ENCODE measurements at places on chromosomes 11 and 22. TPM values are rescaled to one million over a fixed set of nuclear protein-coding genes. Genes with fewer than 3 reads are reported as not detected.

The LRRN4CL gene
- total RNA-seq, result 49.3 TPM

The TTLL8 gene
- not detected for total RNA-seq

The EHBP1L1 gene
- 125 TPM for total RNA-seq

The SCN4B gene
- total RNA-seq, result 10.2 TPM

The MGAT3 gene
- 4.1 TPM for total RNA-seq

The PAMR1 gene
- 7.0 TPM for total RNA-seq

The ANKRD13D gene
- total RNA-seq, result 25.9 TPM

The OR5I1 gene
- not detected for total RNA-seq

The KRTAP5-8 gene
- not detected for total RNA-seq

The SLC15A3 gene
- total RNA-seq, result 26.9 TPM

- DNase-seq, result no peak
Observed at GRCh38 chr11:125382314-125382791, 113.7 kb downstream of the FEZ1 start.

- no peak for DNase-seq
Observed at GRCh38 chr11:102810950-102811660, 13.1 kb upstream of the MMP1 start.

DNA sequence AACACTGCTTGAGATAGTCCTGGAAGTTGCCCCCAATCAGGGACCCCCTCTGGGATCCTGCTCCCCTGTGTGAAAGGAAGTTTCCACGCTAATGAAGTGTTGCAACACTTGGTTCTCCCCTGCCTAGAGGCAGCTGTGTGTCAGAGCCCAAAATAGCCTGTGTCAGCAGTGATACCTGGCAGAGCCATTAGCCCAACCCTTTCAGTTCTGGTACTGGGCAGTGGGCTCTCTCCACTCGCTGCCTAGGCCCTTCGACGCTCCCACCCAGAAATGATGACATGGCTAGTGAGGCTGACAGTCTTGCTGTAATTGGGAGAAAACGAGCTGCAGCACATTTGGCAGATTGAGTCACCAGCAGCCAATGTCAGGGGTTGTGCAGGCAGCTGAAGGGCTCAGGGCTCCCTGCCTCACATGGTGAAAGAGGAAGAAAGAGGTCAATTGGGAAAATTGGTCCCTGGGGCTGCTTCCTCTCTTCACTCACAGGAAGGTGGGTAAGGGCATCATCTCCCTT lies 1.4 kb upstream of the NXF1 start:
- DNase-seq, result no peak

DNA sequence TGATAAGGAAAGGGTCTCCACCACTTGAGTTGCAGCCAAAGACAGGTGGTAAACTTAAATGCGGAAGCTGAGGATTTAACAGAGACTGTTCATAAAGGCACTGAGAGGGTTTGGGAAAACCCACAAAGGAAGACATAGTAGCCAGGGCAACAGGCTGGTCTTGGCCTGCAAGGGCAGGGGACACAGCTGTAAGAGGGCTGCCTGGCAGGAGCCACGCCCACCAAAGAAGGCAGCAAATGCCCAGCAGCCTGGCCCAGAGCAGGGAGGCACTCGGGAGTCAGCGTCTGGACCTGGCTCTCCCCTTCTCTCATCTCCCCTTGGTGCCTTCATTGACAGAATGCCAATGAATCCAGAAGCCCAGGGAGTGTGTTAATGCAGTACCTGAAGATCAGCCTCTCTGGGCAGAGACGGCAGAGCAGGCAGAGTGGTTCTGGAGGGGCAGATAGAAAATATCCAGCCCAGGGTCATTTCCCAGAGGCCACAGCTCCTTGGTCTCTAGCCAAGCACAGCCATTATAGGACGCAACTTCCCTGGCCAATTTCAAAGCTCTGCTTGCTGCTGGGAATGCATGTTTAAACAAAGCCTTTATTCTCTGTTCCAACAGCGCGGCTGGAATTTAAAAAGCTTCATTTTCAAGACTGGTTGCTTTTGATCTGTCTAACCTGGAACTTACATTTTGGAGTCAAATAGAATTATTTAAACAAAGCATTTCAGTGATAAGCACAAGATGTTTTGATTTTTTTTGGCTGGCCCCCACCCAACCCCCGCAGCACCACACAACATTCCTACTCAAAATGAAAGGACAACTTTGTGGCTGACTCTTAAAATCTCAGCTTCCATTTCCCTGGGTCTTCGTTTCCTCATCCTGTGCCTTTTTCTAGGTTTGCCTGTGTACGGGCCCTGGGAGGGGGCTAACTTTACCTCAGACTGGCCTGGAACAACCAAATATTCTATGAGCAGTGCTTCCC lies 125.6 kb upstream of the LMO1 start:
- DNase-seq, result no peak

DNA sequence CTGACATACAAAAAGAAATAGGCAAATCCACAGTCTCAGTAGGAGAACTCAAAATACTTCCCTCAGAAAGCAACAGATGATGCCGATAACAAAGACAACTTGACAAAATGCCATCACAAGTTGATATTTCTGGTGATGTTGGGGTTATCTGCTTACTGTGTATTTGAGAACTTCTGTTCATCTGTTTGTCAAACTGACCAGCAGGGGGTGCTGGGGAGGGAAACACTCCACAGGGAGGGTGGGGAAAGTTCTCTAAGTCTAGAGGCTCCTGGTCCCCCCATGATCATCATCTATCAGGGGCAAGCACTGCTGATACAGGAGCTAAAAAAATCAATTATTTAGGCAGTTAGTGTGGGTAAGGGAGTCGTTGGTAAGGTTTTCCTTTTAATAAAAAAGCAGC lies 19.2 kb downstream of the GLYATL1 start:
- DNase-seq, result no peak

DNA sequence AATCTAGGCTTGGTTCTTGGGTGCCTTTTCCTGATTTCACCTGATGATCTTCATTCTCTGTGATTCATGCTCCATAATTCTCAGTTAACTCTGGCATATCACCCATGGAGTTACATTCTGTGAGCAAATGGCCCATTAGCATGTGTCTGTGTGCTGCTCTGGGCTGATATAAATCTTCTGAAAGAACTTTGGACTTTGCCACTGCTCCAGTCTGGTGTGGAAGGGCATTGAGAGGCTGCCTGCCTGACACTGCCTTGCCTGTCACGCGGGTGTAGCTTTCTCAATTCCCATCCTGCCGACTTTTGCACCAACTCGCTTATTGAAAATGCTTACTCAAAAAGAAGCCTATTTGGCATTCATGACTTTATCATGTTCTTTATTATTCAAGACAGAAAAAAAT lies 42.2 kb downstream of the FAT3 start:
- DNase-seq, result no peak

- DNase-seq, result no peak
Observed at GRCh38 chr11:60084631-60085273, 3.7 kb upstream of the MS4A2 start.

- DNase-seq, result no peak
Observed at GRCh38 chr11:114909866-114910265, 231.5 kb downstream of the NXPE2 start.

GRCh38 chr22:48431536-48432315 lies 1395.9 kb downstream of the BRD1 start:
- DNase-seq, result no peak

GRCh38 chr22:47806894-47807293 lies 1044.4 kb downstream of the TBC1D22A start:
- DNase-seq, result no peak

DNA sequence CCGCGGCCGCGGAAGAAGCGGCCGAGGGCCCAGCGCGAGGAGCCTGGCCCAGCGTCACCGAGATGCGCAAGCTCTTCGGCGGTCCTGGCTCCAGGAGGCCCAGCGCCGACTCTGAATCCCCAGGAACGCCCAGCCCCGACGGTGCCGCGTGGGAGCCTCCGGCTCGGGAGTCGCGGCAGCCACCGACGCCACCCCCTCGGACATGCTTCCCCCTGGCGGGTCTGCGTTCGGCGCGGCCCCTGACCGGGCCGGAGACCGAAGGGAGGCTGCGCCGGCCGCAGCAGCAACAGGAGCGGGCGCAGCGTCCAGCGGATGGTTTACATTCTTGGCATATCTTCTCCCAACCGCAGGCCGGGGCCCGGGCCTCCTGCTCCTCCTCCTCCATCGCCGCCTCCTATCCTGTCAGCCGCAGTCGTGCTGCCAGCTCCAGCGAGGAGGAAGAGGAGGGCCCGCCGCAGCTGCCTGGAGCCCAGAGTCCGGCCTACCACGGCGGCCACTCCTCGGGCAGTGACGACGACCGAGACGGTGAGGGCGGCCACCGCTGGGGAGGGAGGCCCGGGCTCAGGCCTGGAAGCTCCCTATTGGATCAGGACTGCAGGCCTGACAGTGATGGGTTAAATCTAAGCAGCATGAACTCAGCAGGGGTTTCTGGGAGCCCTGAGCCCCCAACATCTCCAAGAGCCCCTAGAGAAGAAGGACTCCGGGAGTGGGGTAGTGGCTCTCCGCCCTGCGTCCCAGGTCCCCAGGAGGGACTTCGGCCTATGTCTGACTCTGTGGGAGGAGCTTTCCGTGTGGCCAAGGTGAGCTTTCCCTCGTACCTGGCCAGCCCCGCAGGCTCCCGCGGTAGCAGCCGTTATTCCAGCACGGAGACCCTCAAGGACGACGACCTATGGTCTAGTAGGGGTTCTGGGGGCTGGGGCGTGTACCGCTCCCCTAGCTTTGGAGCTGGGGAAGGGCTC lies 1.2 kb downstream of the ARHGEF17 start:
- DNase-seq, result no peak

DNA sequence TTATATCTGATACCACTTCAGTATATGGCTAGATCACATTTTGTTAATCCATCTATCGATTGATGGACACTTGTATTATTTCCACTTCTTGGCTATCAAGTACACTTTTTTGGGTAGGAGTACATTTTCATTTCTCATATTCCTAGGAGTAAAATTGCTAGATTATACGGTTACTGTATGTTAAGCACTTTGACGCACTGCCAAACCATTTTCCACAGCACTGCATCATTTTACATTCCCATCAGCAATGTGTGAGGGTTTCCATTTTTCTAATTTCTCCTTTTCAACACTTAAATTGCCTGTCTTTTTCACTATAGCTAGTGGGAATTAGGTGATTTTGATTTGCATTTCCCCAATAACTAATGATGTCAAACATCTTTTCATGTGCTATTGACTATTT lies 179.3 kb upstream of the B3GAT1 start:
- no peak for DNase-seq

GRCh38 chr11:73875380-73875779 lies 1.3 kb downstream of the COA4 start:
- DNase-seq, result no peak

- no peak for DNase-seq
Observed at GRCh38 chr11:12905435-12905834, 103.7 kb upstream of the RASSF10 start.

GRCh38 chr11:21173476-21173875 lies 504.1 kb downstream of the NELL1 start:
- no peak for DNase-seq

DNA sequence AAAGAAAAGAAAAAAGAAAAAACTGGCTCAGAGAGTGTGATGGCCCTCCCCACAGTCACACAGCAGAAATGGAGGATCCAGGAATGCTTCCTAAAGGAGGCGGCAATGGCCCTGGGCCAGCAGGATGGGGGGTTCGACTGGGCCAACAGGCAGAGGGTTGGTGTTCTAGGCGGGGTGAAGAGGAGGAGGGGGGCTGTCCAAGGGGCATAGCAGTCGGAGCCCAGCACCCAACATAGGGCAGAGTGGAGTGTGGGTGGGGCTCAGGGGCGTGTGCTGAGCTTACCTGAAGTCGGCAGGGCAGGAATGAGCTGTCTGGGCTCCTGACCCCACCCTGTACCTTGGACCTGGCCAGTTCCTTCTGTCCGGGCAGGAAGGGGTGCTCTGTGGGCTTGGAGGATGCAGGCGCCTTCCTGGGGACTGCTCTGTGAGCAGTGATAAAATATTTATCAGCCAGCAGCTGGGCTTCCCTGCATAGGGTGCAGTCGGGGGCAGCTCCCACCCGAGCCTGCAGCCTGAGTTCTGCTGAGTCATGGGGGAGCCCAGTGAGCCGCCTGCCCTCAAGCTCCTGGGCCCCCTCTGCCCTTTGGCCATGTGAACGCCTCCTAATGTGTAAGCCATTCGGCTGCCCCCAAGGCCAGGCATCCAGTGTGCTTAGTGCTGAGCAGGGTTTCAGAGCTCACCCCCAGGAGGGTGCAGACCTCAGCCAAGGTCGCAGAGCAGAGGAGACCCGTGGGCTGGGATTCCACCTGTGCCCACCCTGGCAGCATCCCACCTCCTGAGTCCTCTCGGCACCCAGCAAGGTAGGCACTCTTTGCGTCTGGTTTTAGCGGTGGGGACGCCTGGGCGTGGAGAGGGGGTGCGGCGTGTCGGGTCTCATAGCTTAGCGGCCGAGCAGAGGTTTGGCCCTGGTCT lies 25.3 kb upstream of the PRR5 start:
- DNase-seq, result no peak

DNA sequence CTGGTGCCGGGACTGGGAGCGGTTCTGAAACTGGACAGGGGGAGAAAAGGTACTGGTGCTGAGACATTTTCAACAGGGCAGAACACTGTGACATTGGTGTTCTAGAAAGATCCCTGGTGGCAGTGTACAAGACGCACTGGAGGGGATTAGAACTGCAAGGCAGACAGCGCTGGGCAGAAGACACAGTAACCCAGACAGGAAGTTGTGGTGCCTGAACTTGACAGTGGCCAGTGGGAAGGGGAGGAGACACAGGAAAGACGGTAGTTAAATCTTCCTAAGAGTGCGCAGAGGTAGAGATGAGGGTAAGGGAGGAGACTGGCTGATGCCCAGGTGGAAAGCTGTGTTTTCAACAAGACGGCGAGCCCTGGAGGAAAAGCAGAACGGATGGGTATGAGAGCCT lies 24.5 kb downstream of the FAM227A start:
- DNase-seq, result no peak

GRCh38 chr11:108787105-108787504 lies 122.2 kb downstream of the DDX10 start:
- DNase-seq, result no peak

- no peak for DNase-seq
Observed at GRCh38 chr22:35335468-35335867, 35.8 kb downstream of the TOM1 start.

DNA sequence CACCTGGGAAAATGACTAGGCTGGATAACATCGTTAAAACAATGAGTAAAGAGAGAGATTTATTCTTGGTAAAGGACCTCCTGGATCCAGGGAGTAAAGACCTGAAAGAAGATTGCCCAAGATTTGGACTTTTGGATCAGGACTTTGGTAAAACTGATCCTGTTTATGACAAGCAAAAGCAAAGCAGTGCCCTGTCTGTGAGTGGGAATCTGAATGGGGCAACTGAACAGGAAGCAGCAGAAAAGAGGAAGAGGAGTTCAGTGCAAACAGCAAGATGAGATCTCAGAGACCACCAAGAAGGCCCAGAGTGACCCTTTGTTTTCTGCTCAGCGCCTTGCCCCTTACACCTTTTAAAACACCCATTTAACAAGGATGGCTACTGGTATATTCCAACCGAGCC lies 122.0 kb downstream of the VPREB1 start:
- no peak for DNase-seq

GRCh38 chr22:41382610-41383009 lies 868 bp downstream of the TEF start:
- no peak for DNase-seq

DNA sequence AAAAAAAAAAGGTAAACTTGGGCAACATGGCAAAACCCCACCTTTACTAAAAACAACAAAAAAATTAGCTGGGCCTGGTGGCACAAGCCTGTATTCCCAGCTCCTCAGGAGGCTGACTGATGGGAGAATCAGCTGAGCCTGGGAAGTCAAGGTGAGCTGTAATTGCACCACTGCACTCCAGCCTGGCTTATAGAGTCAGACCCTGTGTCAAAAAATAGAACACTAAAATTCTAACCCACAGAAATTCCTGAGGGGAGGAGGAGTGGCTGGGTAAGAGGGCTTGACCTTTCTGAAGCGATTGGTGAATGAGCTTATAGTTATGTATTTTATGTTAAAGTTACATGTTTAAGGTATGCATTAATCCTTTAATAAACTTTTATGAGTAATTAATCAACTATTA lies 53.3 kb downstream of the FAT3 start:
- no peak for DNase-seq

Data from omental fat pad (tissue), 4 donors.